Activated CD8-positive, alpha-beta T cell treated with anti-CD3 and anti-CD28 coated beads for 36 hours (primary cell): ENCODE measurements at places on chromosomes 6 and 20. TPM values are rescaled to one million over a fixed set of nuclear protein-coding genes. Genes with fewer than 3 reads are reported as not detected.

DNA sequence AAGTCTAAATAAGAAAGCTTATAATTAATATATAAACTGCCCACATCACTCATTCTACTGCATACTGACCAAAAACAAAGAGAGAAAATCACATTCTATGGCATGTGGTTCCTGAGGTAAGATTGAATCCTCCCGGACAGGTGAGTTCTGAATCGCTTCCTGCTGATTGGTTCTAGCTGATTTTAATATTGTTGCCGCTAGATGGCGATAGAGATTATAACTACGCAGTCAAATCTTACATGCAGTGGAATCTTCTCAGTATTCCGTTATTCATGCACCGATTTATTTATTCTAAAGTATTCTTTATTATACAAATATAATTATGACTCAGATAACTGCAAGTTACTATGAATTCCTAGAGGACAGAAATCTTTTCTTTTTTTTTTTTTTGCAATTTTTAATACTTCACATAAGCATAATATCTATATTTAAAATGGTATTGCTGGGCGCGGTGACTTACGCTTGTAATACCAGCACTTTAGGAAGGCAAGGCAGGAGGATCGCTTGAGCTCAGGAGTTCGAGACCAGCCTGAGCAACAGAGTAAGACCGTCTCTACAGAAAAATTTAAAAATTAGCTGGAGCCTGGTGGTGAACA is 24.2 kb upstream of the TMX4 start:
- peaks cover 4% of the 10 kb centered on the region for H3K27me3 ChIP-seq
- DNase-seq: peak; percentile 14
- no peak overlapping the region for H3K4me3 ChIP-seq
- H3K27ac ChIP-seq: no peak overlapping the region

- no peaks in the 10 kb centered on the region for H3K36me3 ChIP-seq
- no peak overlapping the region for H3K4me3 ChIP-seq
- H3K27ac ChIP-seq: no peak overlapping the region
- no peaks in the 10 kb centered on the region for H3K27me3 ChIP-seq
- H3K4me1 ChIP-seq: peaks cover 11% of the 10 kb centered on the region
- DNase-seq: no peak
These were observed 149.0 kb upstream of the SGK1 start for GRCh38 chr6:134466771-134467525.

GRCh38 chr20:49694450-49695071 is 19.1 kb downstream of the B4GALT5 start:
- H3K4me3 ChIP-seq: no peak overlapping the region
- no peaks in the 10 kb centered on the region for H3K27me3 ChIP-seq
- DNase-seq: no peak
- peaks cover 58% of the 10 kb centered on the region for H3K4me1 ChIP-seq
- H3K36me3 ChIP-seq: no peaks in the 10 kb centered on the region

DNA sequence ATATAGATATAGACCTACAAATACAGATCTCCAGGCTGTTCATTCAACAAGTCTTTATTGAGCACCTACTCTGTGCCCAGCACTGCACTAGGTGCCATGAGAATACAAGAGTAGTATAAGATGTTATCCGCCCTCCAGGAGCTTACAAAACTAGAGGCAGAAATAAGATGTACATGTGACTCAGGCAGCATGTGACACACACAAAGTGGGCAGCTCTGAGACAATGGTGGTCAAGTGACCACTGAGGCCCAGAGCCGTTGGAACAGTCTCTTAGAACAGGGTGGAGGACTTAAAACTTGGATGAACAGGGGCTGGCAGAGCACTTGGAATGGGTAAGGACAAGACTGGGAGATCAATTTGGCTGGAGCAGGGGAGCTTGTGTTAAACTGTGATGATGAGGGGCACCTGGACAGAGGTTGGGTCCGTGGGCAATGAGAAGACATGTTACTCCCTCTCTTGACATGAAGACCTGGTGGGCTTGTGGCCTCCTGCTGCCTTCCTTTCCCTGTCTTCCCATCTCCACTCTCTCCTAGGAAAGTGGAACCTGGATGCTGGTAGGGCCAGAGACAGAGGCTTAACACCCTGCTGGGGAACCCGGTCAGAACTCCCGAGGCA is 21.2 kb downstream of the TRIM15 start:
- no peaks in the 10 kb centered on the region for H3K4me1 ChIP-seq
- DNase-seq: no peak
- H3K27ac ChIP-seq: peak overlapping the region; percentile 2
- peaks cover 29% of the 10 kb centered on the region for H3K36me3 ChIP-seq
- peaks cover 2% of the 10 kb centered on the region for H3K27me3 ChIP-seq

GRCh38 chr6:155155787-155156447 is 107.9 kb upstream of the CLDN20 start:
- H3K27me3 ChIP-seq: no peaks in the 10 kb centered on the region
- no peak overlapping the region for H3K4me3 ChIP-seq
- no peak for DNase-seq
- H3K27ac ChIP-seq: peak overlapping the region; percentile 98

GRCh38 chr6:24019830-24020229 is 106.2 kb upstream of the NRSN1 start:
- peaks cover 1% of the 10 kb centered on the region for H3K27me3 ChIP-seq
- no peak overlapping the region for H3K27ac ChIP-seq
- DNase-seq: no peak
- H3K4me1 ChIP-seq: no peaks in the 10 kb centered on the region
- H3K4me3 ChIP-seq: no peak overlapping the region

GRCh38 chr20:39264506-39265172 is 302.5 kb downstream of the DHX35 start:
- no peak overlapping the region for H3K27ac ChIP-seq
- peak; percentile 58 for DNase-seq
- no peak overlapping the region for H3K4me3 ChIP-seq
- no peaks in the 10 kb centered on the region for H3K4me1 ChIP-seq

- H3K36me3 ChIP-seq: no peaks in the 10 kb centered on the region
- peaks cover 1% of the 10 kb centered on the region for H3K27me3 ChIP-seq
- no peaks in the 10 kb centered on the region for H3K4me1 ChIP-seq
- no peak for DNase-seq
- H3K4me3 ChIP-seq: no peak overlapping the region
These were observed 152.3 kb downstream of the CDC5L start for GRCh38 chr6:44539701-44540355.

DNA sequence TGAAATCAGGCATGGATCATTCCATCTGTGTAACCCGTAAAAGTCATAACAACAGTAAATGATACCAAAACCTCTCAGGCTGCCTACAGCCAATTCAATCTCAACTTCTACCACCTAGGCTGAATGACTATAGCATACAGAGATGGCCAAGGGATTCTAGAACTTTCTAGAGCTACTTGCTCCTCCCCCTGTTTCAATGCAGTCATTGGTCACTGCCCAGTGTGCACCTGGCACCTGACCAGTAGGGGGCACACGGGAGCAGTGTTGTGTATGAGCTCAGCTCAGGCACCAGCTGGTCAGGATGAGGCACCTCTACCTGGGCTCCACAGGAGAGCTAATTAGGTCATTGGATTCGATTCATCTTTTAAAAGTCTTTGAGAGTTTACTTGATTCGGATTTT is 86.2 kb downstream of the PLEKHG1 start:
- H3K27ac ChIP-seq: no peak overlapping the region
- no peak overlapping the region for H3K4me3 ChIP-seq
- peak; percentile 68 for DNase-seq
- H3K36me3 ChIP-seq: no peaks in the 10 kb centered on the region
- no peaks in the 10 kb centered on the region for H3K4me1 ChIP-seq

GRCh38 chr6:1820165-1820564 is 210.4 kb downstream of the FOXC1 start:
- H3K4me3 ChIP-seq: no peak overlapping the region
- H3K36me3 ChIP-seq: no peaks in the 10 kb centered on the region
- H3K27me3 ChIP-seq: no peaks in the 10 kb centered on the region
- no peaks in the 10 kb centered on the region for H3K4me1 ChIP-seq

DNA sequence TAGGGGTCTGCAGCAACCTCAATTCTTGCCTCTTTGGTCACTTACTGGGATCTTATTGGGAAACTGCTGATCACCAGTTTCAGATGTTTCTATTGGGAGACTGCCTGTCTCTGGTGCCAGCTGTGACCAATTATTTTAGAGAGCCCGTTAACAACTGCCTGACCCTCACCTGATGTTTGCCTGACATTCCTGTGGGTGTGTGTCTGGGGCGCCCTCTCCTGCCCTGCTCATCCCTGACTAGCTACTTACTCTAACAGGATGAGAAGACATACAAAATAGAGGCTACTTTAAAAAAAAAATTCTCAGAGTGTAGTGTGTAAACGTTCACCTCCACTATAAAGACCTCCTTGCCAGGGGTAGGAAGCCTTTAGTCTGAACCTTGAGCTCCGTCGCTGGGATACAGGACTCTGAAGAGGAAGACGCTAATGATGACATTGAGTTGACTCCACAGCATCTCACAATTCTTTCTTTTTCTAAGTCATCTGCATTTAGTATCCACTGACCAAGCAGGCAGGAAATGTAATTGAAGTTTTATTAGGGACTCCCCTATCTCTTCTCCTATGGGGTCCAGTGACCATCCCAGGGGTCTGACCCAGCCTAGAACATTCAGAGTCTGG is 54.6 kb upstream of the DDR1 start:
- H3K27me3 ChIP-seq: no peaks in the 10 kb centered on the region
- peak; percentile 46 for DNase-seq
- peaks cover 42% of the 10 kb centered on the region for H3K36me3 ChIP-seq
- H3K4me1 ChIP-seq: peaks cover 58% of the 10 kb centered on the region
- peak overlapping the region; percentile 84 for H3K4me3 ChIP-seq

DNA sequence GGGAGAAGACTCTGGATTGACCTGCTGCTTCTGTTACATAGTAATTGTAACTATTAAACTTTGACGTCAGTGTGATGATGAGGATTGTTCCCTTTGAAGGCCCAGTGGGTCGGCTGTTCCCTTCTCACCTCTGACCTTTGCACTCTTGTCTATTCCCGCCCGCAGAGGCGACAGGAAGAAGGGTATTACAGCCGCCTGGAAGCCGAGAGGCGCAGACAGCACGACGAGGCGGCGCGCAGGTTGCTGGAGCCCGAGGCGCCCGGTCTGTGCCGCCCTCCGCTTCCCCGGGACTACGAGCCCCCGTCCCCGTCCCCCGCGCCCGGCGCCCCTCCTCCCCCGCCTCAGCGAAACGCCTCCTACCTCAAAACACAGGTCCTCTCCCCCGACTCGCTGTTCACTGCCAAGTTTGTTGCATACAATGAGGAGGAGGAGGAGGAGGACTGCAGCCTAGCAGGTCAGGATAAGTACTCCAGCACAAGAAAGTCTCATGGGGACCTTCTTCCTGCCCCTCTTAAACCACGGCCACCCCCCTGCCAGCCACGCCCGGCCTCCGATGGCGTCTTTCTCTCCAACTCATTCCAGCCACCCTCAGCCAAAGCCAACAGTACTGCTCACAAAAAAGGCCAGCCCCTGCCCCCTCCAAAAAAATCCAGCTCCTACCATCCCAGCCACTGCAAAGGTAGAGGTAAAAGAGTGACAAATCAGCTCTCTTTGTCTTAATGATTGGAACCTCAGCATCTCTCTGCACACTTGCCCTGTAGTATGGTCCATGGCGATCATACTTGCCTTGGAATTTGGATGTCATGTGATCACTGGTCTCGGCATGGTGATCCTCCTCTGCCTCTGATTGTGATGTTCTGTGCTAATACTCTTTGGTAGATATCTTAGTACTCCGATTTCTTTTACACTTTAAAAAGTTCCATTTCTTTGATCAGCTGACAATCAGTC is 31.6 kb upstream of the KIF25 start:
- no peak for DNase-seq
- H3K36me3 ChIP-seq: no peaks in the 10 kb centered on the region
- no peak overlapping the region for H3K27ac ChIP-seq
- H3K4me3 ChIP-seq: no peak overlapping the region
- no peaks in the 10 kb centered on the region for H3K27me3 ChIP-seq
- no peaks in the 10 kb centered on the region for H3K4me1 ChIP-seq

The SLC17A2 gene
- not detected for total RNA-seq

The OR10C1 gene
- total RNA-seq: not detected

The GPLD1 gene
- 0.72 TPM for total RNA-seq

The KCNK16 gene
- total RNA-seq: not detected

The C6orf132 gene
- 0.13 TPM for total RNA-seq
